Dorsolateral prefrontal cortex (tissue), 122 donors: ENCODE measurements at places on chromosomes 16 and 17. TPM values are rescaled to one million over a fixed set of nuclear protein-coding genes. Genes with fewer than 3 reads are reported as not detected.

- no peak for DNase-seq
These were observed at the start of gene EPN3 for GRCh38 chr17:50532452-50533024. Gene EPN3 (plus strand): TSS chr17:50532735. CDS start chr17:50536557, 3,822 bp downstream.

- DNase-seq: no peak
These were observed 743.1 kb downstream of the KCNJ18 start for GRCh38 chr17:22435231-22435974.

DNA sequence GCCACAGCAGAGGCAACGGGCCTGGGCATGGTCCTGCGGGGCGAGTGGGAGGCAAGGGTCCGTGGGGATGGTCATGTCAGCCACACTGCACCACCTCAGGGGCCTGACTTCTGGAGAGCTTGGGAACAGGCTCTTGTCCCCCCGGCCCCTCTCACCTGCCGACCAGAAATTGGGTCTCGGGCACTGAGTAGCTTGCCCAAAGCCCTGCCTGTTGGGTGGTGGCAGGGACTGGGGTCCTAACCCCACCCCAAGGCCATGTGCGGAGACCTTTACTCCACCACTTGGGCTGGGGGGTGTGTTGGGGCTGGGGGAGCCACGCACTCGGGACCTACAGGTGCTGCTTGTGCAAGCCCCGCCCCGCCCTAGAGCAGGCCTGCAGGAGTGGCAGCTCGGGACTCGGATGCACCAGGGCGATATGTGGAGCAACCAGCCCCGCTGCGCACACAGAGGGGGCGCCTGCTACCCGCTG is 24.2 kb upstream of the CHMP6 start:
- no peak for DNase-seq

DNA sequence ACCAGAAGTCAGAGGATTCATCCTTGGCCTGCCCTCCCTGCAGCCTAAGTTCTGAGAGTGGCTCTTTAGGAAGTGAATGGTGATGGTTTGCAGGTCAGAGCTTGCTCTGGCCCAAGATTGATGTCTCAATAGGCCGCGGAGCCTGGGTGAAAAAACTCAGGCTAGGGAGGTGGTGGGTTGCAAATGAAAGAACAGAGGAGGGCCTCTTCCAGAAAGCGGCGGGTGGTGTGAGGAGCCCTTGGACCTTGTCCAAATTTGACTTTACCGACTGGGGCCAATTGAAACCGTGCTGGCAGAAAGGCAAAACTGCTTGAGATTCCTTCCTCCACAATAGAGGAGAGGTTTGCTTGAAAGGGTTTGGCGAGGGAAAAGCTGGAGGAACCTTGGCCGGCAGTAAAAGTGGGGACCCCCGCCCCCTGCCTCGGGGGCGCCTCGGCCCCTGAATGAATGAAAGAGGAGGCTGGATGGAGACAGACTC is 331.3 kb downstream of the SEC14L1 start:
- peak; percentile 34 for DNase-seq

DNA sequence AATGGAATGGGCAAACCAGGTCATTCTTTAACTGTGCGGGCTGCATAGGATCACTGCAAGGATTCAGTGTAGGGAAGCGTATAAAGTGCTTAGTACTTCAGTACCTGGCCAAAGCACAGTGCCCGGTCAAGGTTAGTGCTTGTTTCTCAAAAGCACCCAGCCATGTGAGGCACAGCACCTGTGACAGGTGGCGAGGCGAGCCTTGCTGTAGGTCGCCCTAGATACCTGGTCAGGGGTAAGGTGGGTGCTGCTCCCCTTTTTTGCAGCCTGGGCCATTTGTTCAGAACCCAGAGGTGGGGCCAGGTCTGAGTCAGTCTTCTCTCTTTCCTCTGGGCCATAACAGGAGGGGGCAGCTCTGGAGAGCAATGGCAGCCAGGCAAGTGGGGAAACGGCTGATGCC is 172.0 kb downstream of the IRF8 start:
- DNase-seq: no peak

GRCh38 chr16:11010575-11011221 is 66.3 kb downstream of the CLEC16A start:
- no peak for DNase-seq

DNA sequence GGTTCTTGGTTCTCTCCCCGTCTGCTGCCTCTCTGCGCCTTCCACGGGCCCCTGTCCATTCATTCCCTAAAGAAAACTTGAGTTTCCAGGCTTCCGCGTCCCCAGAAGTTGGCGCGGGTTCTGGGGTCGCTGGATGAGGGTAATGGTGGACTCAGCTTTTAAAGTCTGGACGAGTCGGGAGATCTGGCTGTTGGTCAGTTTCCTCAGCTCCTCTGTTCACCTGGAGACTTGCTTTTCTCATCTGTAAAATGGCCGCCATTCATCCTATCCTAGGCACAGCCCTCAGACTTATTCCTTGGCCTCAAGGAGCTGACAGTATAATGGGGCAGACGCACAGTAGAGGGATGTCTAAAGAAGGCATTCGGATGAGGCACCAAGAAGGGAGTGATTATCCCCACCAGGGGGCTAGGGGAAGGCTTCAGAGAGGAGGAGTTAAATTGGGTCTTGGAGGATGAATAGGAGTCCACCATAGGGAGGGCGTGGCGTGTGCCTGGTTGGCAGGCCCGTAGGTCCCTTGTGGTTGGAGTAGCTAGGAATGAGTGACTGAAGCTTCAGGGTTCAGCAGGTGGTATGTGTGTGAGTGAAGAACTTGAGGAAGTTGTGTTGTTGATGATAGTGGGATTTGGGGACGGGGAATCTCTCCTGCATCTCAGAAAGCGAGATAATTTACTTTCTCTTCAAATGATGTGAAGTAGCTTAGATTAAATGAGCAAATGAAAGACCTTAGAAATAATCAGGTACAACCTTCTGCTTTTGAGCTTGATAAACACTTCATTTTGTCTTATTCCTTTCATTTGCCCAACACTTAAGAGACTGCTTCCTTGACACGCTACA is 652 bp downstream of the VPS35L start:
- DNase-seq: no peak

GRCh38 chr17:47996201-47996600 is 25.3 kb downstream of the CDK5RAP3 start:
- no peak for DNase-seq

DNA sequence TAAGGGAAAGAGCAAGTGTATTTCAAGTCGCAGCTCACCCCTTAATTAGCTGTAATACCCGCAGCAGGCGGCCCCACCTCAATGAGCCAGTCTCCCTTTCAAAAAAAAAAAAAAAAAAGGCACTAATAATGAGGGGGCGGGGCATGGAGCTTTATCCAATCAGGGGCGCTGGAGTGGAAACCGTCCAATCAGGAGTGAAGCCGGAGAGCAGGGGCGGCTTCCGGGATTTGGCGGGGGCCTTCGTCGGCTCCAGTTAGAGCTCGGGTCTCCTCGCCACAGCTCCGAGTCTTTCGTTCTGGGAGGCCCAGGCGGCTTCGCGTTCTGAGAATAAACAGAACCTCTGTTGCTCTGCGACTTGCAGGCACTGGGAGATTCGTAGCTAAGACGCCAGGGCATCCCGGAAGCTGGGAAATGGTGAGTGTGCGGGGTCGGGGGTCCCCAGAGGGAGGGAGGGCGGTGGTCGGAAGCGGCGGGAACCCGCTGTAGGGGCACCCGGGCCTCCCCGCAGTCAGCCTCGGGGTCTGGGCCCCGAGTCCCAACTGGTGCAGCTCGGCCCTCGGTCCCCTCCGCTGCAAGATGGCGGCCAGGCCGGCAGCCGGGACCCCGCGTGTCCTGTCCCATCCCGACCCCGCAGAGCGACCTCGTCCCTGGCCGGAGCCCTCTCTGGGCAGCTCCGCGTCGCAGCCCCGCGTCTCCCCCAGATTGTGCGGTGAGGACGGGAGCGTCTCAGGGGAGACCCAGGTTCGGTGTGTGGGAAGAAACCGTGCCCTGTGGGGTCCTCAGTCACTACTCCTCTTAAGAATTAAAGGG is at the start of gene ZNF267:
ZNF267 (plus strand) TSS at position 252 of the 810 bp plus-strand sequence; CDS start at position 412, 160 bp downstream.
- peak; percentile 89 for DNase-seq

GRCh38 chr16:87973717-87974116 is 22.5 kb downstream of the BANP start:
- no peak for DNase-seq

DNA sequence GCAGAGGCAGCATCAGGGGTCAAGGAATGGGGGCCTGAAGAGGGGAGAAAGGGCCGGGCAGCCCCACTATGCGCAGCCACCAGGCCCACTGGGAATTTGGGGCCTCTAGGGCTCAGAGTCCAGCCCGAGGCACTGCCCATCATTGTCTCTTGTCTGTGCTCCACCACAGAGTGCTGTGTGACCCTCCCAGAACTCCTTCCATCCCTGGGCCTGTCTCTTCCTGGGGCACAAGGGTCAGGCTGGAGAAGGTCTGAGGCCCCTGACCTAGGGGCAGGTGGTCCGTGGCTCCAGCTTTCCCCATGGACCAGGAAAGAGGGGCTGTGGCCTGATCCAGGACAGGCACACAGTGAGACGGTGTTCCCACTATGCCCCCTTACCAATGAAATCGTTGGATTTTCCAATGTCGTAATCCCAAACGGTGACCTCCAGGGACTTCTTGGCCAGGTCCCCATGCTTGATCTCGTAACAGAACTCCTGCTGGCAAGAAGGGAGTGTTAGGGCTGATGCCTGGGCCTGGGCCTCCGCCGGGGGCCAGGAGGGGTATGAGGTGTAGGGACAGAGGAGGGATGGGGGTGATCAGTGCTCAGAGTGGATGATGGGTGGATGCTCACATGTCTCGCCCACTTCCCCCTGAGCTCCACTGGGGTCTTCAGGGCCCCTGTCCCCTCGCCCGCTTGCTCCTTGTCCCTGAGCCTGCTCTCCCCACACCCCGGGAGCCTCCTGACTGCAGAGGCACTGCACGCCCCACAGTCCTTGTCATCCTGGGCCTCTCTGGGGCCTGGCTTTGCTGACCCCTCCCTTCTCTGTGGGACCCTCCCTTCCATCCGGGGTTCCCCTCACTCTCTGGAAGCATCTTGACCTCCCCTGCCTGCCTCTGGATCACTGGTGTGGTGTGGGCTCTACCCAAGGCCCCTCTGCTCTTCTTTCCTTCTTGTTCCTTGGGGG is 10.7 kb downstream of the SCGB1C2 start:
- peak; percentile 14 for DNase-seq

DNA sequence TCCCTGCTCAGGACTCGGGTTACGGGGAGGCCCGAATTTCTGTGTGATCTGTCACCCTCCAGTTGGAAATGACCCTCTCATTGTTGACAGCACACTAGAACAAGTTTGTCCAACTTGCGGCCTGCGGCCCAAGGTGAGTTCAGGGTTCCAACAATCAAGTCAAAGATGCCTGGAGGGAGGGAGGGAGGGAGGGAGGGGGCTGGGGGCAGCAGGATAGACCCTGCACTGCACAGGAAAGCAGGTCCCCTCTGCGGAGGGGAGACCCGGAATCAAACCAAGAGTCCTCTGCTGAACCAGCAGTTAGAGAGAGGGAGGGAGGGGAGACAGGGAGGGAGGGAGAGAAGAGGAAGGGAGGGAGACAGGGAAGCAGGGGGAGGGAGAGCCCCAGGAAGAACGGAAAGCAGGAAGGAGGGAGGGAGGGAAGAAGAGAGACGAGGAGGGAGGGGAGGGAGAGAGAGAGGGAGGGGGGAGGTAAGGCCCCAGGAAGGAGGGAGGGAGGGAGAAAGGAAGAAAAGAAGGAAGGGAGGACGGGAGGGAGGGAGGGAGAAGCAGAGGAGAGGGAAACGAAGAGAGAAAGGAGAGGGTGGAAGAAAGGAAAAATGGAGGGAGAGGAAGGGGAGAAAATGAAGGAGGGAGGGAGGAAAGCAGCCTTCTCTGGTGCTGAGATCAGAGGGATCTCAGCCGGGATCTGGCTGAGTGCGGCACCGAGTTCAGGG is 96.7 kb upstream of the CDH5 start:
- DNase-seq: no peak

DNA sequence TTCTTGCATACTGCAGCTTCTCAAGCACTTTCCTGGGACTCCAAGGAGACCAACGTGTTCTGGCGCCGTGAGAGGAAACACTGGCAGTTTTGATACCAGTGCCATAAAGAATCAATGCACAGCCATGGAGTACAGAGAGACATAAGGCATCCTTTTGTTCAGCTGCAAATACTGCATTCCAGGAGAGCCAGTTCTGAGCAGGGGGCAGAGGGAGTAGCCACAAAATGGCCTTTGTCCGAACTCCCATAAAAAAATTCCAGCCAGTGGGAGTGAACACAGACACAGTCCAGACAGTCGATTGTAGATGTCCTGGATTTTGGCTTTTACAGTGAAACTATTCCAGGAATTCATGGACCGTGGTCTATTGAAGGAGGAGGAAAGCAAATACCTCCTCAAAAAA is 36.2 kb upstream of the TEKT3 start:
- no peak for DNase-seq

DNA sequence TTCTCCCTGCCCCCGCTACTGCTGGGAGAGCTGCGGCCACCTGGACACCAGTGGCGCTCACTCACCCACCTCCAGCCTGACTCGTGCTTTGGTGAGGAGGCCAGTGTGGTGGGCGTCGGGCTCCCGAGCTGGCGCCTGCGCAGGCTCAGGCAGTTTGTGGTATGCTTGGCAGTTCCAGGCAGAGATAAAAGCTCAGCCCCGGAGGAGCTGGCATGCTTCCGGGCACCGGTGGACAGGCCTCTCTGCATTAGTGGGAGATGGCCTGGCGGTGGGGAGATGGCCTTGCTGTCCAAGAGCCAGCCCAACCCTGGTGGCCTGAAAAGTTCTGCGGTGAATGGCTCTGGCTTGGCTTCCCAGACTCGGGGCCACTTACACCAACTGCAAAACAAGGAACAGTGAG is 4.1 kb downstream of the ADGRG1 start:
- DNase-seq: peak; percentile 78

DNA sequence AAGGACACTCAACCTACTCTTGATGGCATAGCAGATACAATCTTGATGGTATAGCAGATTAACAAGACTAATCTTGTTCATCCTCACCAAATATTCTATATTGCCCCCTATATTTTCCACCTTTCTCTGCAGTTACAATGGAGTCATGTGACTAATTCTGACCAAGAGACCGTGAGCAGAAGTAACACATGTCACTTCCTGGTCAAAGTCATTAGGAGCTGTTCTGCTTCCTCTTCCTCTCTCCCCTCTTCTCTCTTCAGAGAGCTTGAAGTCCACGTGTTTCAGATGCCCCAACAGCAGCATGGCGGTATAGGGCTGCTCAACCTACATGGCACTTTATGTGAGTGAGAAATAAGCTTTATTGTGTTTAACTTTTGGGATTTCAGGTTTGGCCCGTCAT is 55.3 kb upstream of the ERCC4 start:
- no peak for DNase-seq

GRCh38 chr17:14310605-14311004 is 9.7 kb downstream of the HS3ST3B1 start:
- DNase-seq: no peak

DNA sequence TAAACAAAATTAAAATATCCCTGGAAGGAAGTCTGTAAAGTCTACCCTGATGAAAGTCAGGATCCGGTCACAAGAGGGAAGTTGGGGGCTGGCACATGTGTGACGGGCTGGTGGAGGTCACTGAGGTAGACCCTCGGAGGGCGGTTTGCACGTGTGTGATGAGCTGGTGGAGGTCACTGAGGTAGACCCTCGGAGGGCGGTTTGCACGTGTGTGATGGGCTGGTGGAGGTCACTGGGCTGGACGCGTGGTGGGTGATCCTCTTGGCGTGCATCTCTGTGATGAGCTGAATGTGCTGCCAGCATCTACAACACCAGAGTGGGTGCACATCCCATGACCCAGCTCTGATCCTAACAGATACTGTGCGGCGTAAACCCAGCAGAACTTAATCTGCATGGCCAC is 43.7 kb upstream of the METRNL start:
- no peak for DNase-seq

RNF157 gene
- total RNA-seq: 146 TPM

ENPP7 gene
- not detected for total RNA-seq

WFIKKN1 gene
- total RNA-seq: 9.9 TPM

SEPTIN12 gene
- total RNA-seq: 1.8 TPM

ABCC11 gene
- total RNA-seq: 1.0 TPM

CD300LB gene
- total RNA-seq: not detected

CD300LD gene
- total RNA-seq: not detected

WNT9B gene
- 2.2 TPM for total RNA-seq

YBX2 gene
- total RNA-seq: 1.2 TPM

CCL17 gene
- total RNA-seq: not detected
